ENCODE measurements at places on chromosomes 4 and X. TPM values are rescaled to one million over a fixed set of nuclear protein-coding genes. Genes with fewer than 3 reads are reported as not detected.
A peak's percentile ranks its signal among the peaks of the same experiment; 100 is the strongest.

IL3RA gene
- 9.9 TPM for total RNA-seq

DNA sequence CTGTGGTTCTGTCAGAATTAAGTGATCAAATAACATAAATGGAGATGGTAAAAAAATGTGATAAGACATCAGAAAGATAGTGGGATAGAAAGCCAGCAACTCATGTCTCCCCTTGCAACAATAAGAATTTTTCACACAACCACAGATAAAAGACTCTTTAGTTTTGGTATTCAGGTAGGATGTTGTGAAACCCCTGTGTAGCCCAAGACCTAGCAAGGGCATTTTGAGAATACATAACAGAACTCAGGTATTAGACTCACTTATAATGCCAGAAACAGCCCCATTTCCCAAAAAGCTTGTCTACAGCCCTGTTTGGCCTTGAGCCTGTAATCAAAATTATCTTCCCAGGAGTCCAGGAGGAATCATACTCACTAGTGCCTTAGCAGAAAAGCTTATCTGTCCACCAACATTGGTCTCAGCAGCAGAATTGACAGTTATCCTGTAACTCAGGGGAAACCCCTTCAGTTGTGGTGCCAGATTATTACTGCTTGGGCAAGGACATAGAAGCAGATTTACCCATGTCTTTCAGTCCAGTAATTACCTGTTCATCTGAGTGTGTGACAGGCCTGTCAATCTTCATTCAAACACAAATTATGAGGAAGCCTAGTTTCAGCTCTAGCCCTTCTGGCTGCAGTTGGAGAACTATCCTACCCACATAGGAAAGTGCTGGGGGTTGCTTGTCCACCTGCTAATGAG lies 41.0 kb upstream of the UGT2B17 start:
- DNase-seq = no peak

GRCh38 chrX:151902813-151903591 lies 9.7 kb upstream of the MAGEA4 start:
- peak; percentile 37 for DNase-seq

DNA sequence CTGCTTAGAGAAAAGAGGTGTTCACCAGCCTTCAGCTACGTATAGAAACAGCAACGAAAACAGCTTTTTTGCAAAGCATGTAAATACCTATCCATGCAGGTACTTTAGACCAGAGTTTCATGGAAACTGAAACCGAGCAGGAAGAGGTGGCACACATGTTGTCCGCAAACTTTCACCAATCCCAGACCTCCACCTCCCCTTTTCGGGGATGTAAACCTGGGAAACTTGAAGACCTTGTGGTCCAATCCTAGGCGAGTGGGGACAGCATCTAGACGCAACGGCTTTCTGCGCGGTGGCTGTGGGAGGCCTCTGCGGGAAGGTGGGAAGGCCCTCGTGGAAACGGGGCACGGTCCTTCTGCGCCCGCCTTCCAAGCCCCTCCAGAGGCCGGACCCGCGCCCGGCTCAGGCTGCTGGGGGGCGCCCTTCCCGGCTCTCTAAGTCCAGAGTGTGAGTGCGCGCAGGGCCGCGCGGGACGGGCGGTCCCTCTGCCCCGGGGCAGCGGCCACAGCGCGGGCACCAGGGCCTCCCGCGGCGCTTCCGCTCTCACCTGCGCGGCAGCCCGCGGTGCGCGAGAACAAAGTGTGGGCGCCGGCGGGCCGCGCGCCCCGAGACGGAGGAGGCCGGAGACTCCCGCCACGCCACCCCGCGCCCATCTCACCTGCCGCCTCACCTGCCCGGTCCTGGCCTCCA lies 830 bp upstream of the SHROOM2 start:
- DNase-seq = no peak

TLR2 gene
- total RNA-seq = 15.9 TPM

SPARCL1 gene
- 435 TPM for total RNA-seq

SPANXB1 gene
- total RNA-seq = not detected

DNA sequence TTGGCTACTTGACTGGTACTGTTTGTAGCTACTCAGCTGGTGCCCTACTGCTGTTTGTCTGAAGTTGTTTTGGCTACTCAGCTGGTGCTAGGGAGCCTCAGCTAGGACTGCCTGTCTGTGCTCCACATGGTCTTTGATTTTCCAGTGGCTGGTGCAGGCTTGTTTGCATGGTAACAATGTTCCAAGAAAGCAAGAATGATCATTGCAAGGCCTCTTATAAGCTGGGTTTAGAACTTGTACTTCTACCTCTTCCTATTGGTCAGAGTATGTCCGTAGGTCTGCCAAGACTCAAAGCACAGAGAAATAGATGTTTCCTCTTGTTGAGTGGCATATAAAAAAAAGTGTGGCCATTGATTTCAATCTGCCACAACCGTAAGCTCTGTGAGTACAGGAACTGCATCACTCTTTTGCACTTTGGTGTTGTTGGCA lies 17.6 kb downstream of the NFKB1 start:
- DNase-seq = no peak

DNA sequence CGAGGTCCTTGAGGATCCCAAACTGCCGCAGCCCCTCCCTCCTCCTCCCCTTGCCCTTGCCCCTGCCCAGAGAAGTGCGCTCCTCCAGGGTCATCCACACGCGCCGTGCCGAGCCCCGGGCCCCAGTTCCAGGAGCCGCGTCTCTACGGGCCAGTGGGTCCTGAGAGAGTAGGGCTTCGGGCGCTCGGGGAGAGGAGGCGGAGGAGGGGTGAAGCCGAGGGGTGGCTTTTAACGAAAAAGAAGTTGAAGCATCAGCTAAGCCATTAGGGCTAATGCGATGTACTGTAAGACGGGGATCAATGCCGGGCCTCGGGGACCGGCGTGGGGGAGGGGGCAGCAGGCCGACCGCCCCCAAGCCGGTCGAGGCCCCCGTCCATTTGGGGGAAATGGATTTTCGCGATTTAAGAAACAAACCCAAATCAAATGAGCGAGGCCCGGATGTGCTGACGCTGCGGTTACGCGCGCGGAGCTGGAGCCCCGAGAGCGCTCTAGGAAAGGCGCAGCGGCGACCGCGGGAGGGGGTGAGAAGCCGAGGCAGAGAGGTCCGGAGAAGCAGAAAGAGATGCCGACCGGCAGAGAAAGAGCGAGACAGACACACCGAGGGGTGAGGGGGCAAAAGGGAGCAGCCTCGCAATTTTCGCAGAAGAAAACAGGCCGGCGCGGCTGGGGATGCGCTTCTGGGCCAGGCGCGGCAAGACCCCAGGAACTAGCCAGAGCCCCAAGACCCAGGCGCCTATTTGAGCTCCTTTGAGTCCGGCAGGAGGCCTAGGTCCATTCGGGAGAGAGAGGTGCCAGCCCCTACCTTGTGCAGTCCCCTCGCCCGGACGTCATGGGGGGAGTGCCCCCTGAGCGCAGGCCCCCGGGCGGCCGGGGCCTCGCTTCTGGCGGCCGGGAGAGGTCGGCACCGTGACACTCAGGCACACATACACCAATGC lies 13.6 kb downstream of the HMX1 start:
- no peak for DNase-seq

DNA sequence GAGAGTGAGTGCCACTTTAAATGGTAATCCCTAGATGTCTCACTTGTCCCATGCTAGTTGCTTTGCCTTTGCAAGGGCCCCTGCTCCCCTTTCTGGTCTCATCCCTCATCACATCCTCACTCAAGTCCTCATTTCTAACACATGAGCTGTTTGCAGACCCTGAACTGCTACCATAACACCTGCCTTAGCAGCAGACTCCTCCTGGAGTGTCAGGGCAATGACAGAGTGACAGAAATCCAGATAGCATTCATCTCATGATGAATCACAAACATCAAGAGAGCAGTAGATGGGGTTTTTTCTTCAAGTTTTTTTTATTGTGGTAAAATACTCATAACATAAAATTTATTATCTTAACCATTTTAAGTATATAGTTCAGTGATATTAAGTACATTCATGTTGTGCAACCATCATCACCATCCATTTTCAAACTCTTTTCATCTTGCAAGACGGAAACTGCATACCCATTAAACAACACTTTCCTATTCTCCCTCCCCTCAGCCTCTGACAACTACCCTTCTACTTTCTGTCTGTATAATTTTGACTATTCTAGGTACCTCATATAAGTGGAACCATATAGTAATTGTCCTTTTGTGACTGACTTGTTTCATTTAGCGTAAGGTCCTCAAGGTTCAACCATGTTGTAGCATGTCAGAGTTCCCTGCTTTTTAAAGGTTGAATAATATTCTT lies 133.2 kb upstream of the RPS6KA3 start:
- no peak for DNase-seq
